ENCODE measurements at places on chromosomes 11 and 22. TPM values are rescaled to one million over a fixed set of nuclear protein-coding genes. Genes with fewer than 3 reads are reported as not detected.

GRCh38 chr11:110818032-110818687 is 105.9 kb upstream of the ARHGAP20 start:
- H3K27ac ChIP-seq: no peak overlapping the region
- H3K4me3 ChIP-seq: no peak overlapping the region
- H3K27me3 ChIP-seq: no peaks in the 10 kb centered on the region
- H3K36me3 ChIP-seq: no peaks in the 10 kb centered on the region
- peaks cover 6% of the 10 kb centered on the region for H3K4me1 ChIP-seq

GRCh38 chr11:113728814-113729213 is 22.7 kb upstream of the TMPRSS5 start:
- peaks cover 7% of the 10 kb centered on the region for H3K4me1 ChIP-seq
- no peak for DNase-seq
- H3K36me3 ChIP-seq: peaks cover 16% of the 10 kb centered on the region
- no peaks in the 10 kb centered on the region for H3K27me3 ChIP-seq

DNA sequence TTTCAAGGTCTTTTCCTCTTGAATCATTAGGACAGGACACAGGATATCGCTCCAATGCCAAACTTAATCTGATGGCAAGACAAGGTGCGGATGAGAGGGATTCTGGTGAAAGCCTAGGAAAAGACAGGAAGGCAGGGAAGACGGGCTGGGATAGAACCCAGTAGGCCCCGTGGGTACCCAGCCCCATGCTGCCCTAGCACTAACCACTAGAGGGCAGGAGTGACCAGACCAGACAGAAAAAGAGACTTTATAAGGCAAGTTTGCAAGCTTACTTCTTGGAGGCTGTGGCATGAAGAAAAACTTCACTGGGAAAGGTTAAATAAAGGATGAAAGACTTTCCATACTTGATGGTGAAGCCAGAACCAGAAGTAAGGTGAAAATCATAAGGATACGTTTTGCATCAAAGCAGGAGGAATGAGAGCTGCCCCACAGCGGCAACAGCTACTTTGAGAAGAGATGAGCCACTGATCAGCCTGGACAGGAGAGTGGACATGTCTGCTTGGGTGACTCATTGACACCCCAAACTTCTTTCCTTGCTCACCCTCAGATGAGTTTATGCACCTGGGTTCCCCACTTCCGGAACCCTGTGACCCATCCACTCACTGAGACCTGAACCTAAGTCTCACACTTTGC is 39.8 kb downstream of the SYN3 start:
- H3K4me1 ChIP-seq: no peaks in the 10 kb centered on the region
- no peaks in the 10 kb centered on the region for H3K36me3 ChIP-seq
- H3K27ac ChIP-seq: no peak overlapping the region
- H3K27me3 ChIP-seq: no peaks in the 10 kb centered on the region

MS4A6A gene
- 143 TPM for total RNA-seq
